ENCODE measurements at places on chromosomes 4 and X. TPM values are rescaled to one million over a fixed set of nuclear protein-coding genes. Genes with fewer than 3 reads are reported as not detected.

DNA sequence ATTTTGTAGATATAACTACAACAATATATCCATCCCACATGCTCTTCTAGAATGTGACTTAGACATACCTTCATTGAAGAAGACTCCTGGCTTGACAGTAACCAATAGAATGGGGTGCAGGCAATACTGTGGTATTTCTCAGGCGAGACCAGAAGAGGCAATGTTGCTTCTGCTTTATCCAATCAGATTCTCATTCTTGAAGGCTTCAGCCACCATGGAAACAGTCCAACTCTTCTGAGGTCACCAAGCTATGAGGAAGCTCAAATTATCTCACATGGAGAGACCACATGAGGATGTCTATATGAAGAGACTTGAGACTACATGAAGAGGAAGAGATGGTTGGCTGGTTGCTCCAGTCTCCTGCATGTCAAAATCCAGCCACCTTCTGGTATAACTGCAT lies 469.9 kb downstream of the PCDH10 start:
- DNase-seq, result no peak

The VGLL1 gene
- 0.48 TPM for total RNA-seq

DNA sequence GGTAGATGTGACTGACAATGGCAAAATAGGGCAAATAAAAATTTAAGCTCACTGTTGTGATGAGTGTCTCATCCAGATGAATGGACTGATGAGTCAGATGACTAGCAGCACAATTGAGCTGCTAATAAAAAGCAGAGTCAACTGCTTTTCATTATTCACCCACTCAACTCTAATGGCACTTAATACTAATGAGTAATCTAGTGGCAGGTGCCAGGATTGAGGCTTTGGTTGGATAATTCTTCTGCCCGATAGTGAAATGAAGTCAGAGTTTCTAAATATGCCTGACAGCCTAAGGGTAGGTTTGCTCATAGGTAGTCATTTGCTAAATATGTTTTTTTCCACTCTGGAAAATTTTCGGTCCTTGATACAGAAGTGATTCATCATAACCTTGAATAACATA lies 10.4 kb downstream of the OGT start:
- no peak for DNase-seq

GRCh38 chr4:90234916-90235547 lies 107.8 kb downstream of the CCSER1 start:
- DNase-seq, result no peak

The SATL1 gene
- not detected for total RNA-seq

GRCh38 chr4:7165874-7166201 lies 26.5 kb upstream of the SORCS2 start:
- no peak for DNase-seq

GRCh38 chr4:184402239-184402638 lies 72.1 kb downstream of the IRF2 start:
- no peak for DNase-seq

The CCDC149 gene
- 13.9 TPM for total RNA-seq

DNA sequence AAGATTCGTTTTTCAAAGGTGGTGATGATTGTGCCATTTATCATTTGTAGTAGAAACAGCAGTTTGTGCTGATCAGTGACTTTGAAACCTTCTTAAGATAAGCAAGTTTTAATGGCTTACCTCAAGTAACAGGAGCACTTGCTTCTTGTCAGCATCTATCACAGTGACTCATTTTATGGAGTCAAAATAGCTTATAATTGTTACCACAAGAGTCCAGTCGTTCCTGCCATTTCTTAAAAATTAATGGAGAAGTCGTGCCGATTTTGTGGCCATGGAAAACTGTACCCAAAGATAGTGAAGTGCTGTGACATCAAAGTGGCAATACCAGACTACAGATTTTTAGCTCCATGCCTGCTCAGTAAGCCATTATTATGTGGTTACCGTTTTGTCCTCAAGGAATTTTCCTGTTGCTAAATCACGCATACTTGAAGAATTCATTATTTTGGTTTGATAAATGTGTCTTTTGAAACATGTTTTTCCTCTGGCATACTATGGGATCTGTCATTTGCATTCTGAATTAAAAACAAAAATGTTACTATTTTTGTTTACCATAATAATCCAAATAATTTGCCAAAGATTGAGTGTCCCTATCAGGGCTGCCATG lies 129.9 kb downstream of the CBR4 start:
- no peak for DNase-seq

GRCh38 chr4:41485041-41485440 lies 52.9 kb upstream of the LIMCH1 start:
- DNase-seq, result no peak

The NAT8L gene
- not detected for total RNA-seq

DNA sequence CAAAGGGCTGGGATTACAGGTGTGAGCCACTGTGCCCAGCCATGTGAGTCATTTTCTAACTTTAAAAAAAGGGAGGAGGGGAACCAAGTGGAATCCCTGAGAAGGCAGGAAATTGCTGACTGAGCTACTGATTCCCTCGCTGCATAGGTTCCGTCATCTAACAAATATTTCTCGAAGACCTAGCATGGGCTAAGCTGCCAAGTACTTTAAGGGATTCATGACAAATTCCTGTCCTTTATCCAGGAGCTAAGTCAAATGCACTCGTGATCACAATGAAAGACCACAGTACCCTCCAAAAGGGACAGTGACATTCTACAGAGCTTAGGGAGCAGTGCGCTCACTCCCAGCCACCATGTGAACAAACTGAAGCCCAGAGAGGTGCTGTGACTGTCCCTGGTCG lies 33.2 kb upstream of the MAN2B2 start:
- no peak for DNase-seq

GRCh38 chr4:148434075-148434773 lies 8.0 kb downstream of the NR3C2 start:
- no peak for DNase-seq

- no peak for DNase-seq
These were observed 1143.8 kb downstream of the PCDH19 start for GRCh38 chrX:99266255-99266654.

DNA sequence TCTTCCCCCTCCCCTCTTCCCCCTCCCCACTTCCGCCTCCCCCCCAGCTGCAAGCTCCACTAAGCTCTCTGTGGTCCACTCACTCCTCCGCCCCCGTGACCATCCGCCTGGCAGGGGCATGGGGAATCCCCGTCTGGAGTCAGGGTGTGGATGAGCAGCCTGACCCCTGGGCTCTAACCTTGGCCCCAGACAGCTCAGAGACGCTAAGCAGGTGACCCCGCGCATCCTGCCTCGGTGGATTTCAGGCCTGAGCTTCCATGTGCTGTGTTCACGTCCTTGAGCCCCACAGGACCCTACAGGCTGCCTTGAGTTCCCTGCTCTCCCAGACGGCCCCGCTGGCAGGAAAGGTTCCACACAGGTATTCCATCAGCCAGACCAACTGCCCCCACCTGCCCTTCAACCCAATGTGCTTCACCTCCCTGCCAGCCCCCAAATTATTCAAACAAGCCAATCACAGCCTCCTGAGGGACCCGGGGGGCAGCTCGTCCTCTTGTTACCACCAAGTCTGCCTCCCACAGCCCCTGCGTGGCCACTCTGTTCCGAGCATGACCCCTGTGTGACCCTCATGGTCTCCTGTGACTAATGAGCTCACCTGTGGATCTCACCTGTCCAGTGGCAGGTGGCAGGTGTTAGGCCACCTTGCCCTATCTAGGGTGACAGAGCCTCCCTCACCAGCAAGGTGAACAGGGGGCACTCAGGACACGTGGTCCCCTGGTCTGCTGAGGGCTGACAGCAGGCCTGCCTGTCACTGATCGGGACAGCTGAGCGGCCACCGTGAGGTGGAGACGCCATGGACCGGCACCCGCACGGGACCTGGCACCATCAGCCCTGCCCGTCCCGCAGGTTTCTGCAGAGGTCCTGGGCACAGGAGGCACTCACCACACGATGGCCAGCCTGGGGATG lies 73.2 kb upstream of the MXD4 start:
- DNase-seq, result no peak

DNA sequence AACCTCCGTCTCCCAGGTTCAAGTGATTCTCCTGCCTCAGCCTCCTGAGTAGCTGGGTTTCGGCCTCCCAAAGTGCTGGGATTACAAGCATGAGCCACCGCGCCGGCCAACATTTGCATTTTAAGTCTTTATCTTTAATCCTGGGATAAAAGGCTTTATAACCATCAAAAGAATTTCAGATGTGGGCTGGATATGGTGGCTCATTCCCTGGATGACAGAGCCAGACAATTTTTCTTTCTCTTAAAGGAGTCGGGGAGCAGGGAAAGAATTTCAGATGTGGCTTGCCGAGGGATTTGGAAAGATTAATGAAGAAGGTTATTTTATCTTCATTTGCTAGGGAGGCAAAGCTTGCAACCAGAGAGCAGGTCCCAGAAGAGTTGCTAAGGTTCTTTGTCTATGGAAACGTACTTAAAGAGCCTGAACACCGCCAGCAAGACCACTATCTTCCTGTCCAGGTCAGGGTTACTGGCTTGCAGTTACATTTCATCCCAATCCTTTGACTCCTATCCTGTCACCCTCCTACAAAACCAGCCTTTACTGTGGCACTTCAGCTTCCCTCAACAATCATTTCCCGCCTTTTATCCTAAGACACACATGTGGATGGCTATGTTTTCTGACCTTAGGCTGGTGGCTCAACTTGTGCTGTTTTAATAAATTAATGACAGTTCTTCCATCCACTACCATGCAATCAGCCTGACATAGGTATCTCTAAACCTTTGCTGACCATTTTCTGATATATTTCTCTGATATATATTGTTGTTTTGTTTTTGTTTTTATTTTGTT lies 3.9 kb upstream of the KLHL8 start:
- no peak for DNase-seq

- DNase-seq, result no peak
These were observed 35.9 kb downstream of the HHIP start for GRCh38 chr4:144681806-144682205.

The NPY1R gene
- not detected for total RNA-seq

The WDFY3 gene
- total RNA-seq, result 30.9 TPM

- no peak for DNase-seq
These were observed 70.2 kb downstream of the SUPT20HL2 start for GRCh38 chrX:24243692-24244091.

GRCh38 chr4:83757121-83757621 lies 221.3 kb downstream of the GPAT3 start:
- no peak for DNase-seq

DNA sequence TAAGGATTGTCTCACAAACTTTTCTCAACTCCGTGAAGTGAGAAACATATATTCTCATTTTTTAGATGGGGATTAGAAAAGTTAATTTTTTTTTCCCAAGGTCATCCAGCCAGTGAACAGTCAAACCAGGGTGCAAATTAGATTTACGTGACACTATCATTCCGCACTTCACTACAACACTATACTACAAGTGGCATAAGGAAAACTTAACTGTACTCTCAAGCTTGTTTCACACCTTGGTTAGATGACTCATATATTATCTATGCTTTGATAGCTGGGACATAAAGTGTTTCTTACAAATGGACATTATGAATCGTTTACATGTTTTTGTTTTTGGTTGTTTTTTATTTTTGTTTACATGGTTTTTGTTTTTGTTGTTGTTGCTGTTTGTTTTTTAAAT lies 525.7 kb downstream of the PPARGC1A start:
- no peak for DNase-seq

- DNase-seq, result no peak
These were observed 253.7 kb downstream of the PDHA2 start for GRCh38 chr4:96093563-96093962.

GRCh38 chr4:56757261-56757746 lies 64.2 kb downstream of the SPINK2 start:
- DNase-seq, result no peak

DNA sequence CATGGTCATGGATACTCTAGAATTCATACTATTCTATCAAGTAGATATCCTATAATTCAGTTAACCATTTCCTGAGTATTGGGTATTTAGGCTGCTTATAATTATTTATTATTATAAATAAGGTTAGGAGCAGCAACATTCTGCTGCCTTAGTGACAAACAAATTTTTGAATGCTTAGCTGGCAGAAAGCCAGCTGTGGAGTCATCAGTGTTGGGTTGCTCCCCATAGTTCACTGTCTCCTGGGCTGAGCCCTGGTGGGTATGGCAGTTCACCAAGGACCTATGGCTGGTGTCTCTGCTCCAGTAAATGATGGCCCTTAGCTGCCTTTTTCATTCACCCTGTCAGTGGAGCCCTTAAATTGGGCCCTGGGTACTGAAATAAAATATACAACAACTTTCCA lies 61.8 kb downstream of the SMARCA5 start:
- DNase-seq, result no peak

- DNase-seq, result no peak
These were observed 185.3 kb downstream of the MID1IP1 start for GRCh38 chrX:38986586-38986985.

The TGIF2LX gene
- not detected for total RNA-seq

The MAGEA10 gene
- not detected for total RNA-seq

- DNase-seq, result no peak
These were observed 34.2 kb upstream of the SLIT2 start for GRCh38 chr4:20217521-20217920.

The TEC gene
- 3.8 TPM for total RNA-seq

The PLCXD1 gene
- total RNA-seq, result 14.5 TPM

DNA sequence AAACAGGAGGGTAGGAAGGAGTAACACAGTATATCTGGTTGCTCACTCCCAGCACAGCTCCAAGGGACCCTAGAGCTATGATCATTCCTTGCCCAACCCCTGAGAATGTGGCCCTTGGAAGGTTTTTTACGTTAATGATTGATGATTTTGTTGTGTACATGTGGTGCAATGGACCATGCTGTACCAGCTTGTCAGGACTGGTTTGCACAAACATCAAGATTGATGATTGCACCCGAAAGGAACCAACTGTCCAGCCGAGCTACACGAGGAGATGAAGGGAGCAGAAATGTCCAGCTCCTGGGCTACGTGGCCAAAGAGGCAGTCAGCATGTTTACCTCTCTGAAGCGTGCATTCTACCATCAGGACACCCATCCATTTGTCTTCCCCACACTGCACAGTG lies 83.2 kb upstream of the USP9X start:
- no peak for DNase-seq

The MAGEB5 gene
- not detected for total RNA-seq

The PPP4R3C gene
- total RNA-seq, result not detected

DNA sequence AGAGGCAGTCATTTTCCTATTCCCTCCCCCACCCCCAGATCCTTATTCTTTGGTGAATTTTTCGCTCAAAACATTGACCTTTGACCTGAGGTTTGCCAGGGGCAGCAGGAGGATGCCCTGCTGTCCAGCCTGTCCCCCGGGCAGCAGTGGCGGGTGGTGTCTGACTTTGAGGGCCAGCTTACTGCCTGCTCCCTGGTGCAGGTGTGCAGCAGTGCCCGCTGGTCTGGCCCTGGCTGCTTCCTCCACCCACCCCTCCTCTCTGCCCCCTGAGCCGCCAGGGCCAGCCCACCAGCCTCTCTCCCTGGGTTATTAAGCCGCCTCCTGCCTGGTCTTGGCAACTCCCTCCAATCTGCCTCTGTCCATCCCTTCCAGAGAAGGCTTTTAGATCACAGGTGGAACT lies 40.8 kb upstream of the GRPEL1 start:
- no peak for DNase-seq

The OTC gene
- total RNA-seq, result 0.57 TPM

DNA sequence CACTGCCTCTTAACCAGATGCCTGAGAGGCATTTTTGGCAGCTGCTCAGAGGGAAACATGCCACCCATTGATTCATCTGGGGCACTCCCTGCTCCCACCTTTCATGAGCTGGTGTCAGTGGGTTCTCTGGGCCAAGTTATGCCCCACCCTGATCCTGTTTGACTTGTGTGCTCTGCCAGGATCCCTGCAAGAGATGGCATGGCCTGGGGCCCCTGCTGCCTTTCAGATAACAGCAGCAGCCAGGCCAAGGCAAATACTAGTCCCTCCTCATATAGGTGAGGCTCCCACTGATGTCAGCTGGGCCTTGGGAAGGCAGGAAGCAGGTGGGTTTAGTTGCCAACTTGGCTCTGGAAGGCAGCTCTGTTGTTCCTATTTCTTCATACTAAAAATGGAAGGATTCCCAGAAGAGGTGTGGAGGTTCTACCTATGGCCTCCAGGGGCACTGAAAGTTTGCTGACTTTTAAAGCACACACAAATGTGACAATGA lies 192.9 kb upstream of the RBPJ start:
- no peak for DNase-seq

Data from esophagus squamous epithelium (tissue), 5 donors.